ENCODE measurements at places on chromosomes 6 and 20. TPM values are rescaled to one million over a fixed set of nuclear protein-coding genes. Genes with fewer than 3 reads are reported as not detected.

Gene HCRTR2
- not detected for total RNA-seq

DNA sequence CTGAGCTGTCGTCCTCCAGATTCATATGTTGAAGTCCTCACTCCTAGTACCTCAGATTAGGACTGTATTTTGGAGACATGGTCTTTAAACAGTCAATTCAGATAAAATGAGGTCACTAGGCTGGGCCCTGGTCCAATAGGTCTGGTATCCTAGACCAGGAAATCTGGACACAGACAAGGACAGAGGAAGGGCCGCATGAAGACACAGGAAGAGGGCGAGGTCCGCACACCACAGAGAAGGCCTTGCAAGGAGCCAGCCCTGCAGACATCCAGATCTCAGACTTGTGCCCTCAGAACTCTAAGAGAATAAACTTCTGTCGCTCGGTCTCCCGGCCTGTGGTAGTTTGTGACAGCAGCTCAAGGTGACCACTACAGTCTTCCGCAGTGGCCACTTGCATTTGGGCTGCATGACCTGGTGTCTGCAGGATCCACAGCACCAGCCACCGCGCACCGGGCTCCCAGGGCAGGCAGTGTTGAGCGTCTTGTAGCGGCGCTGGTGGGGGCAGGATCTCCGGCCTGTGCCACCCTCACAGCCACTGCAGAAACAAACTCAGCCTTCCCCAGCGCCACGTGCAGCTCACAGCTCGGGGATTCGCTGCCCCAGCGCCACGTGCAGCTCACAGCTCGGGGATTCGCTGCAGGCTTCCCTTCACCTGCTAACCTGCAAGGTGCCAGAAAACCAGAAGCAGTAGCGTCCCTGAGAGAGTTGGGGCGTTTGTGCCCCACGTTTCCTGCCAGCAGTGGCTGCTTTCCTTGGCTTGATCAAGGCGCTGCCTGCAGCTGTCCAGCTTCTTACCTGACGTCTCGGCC is 6.0 kb upstream of the RBM38 start:
- no peak overlapping the region for H3K4me3 ChIP-seq
- no peak for DNase-seq
- peaks cover 6% of the 10 kb centered on the region for H3K4me1 ChIP-seq

DNA sequence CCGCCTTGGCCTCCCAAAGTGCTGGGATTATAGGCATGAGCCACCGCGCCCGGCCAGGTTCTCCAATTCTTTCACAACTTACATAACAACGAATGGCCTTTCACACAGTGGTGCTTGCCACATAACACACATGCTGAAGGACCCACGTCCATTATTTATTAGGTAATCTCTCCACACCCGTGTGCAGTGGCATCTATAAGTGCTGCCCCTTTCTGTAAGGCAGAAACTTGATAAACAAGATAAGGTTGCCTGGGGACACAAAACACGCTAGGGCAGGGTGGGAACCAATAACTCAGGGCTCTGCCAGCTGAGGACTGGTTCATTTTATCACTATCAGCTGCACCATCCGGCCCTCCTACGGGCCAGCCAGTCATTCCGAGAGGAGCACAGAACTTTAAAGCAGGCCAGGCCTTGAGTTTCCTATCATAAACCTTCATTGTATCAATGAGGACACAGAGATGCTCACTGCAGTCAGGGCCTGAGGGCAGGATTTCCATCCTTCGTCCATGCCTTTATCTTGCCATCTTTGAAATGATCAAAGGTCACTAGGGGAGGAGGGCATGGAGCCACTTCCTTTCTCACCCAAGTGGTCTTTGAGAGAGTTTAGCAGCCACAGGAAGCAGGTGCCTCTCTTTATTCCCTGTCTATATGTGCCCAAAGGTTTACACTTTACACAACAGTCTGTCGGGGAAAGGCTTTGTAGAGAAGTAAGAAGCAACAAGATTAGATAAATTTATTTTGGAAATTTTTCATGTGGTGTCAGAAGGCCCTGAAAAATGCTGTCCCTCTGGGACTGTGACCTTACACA is 37.6 kb downstream of the GPLD1 start:
- no peaks in the 10 kb centered on the region for H3K27me3 ChIP-seq
- no peak for DNase-seq
- H3K4me3 ChIP-seq = no peak overlapping the region

Gene GGTLC1
- not detected for total RNA-seq

Gene FRMD1
- not detected for total RNA-seq

Gene SLC4A11
- 1.8 TPM for total RNA-seq

DNA sequence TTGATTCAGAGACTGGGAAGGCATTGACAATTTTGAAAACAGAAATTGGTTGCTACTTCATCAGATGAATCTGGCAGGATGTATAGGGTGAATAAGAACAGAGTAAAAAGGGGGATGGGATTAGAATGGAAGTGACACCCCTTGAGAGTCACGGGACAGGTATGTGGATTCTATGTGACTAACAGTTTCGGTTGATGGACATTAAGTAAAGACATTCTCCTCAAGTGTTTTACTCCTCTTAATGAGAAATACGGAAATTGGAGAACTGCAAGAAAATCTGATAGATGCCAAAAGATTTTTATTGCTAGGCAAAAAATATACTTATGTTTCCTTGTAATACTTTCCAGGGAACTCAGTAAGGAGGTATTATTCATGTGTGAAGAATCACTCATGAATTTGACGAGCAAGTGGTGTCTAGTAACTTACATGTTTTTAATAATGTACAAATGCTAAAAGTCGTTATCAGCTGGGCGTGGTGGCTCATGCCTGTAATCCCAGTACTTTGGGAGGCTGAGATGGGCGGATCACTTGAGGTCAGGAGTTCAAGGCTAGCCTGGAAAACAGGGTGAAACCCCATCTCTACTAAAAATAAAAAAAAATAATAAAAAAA is 135.8 kb downstream of the KIF16B start:
- H3K4me1 ChIP-seq = no peaks in the 10 kb centered on the region
- H3K27ac ChIP-seq = no peak overlapping the region
- no peaks in the 10 kb centered on the region for H3K27me3 ChIP-seq
- no peaks in the 10 kb centered on the region for H3K36me3 ChIP-seq
- H3K4me3 ChIP-seq = no peak overlapping the region

Gene RHAG
- not detected for total RNA-seq

DNA sequence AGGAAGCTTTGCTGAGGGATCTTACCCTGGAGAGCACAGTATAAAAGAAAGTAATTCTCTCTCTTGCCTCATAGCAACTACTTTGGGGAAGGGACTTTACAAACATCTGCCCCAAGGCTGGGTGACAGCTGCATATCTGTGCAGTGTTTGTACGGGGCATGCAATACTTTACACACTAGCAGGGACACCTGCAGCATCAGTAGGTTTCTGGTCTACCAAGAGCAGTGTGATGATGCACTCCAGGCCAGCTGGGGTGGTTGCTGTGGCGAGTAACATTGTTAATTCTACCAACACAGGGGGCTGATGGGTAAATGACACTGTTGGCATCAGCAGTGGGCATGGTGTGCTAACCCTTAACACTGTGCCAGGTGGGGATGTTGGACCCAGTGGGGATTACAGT is 48.0 kb downstream of the ADTRP start:
- no peaks in the 10 kb centered on the region for H3K27me3 ChIP-seq
- no peaks in the 10 kb centered on the region for H3K36me3 ChIP-seq
- no peak overlapping the region for H3K27ac ChIP-seq
- no peak overlapping the region for H3K4me3 ChIP-seq

GRCh38 chr6:139150920-139151319 is 16.0 kb downstream of the HECA start:
- no peak for DNase-seq
- H3K36me3 ChIP-seq = no peaks in the 10 kb centered on the region

Gene BPI
- 1.2 TPM for total RNA-seq

Measured in ovary (tissue), 10 donors.